Kidney capillary endothelial cell (primary cell): ENCODE measurements at places on chromosomes 3 and 15.
A peak's percentile ranks its signal among the peaks of the same experiment; 100 is the strongest.

- no peak for DNase-seq
Measured at GRCh38 chr15:57747206-57747896, 40.8 kb downstream of the POLR2M start.

GRCh38 chr15:78222745-78223395 is 11.5 kb downstream of the ACSBG1 start:
- DNase-seq: no peak

DNA sequence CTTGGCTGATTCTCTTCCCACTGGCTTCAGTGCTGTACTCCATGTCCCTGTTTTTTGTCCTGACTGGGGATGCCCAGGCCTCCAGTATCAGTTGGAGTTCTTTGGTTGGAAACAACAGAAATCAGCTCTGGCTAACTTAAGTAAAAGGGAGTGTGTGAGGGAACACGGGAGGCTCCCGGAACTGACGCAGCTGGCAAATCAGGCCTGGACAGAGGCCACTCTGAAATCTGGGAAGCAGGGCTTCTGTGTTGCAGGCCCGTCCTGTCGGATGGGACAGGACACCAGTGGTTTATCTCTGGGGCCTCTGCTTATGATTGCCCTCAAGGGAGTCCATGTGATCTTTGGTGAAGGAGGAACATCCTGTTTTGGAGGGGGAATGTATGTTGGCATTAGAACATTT is 124.3 kb downstream of the CHCHD6 start:
- no peak for DNase-seq

DNA sequence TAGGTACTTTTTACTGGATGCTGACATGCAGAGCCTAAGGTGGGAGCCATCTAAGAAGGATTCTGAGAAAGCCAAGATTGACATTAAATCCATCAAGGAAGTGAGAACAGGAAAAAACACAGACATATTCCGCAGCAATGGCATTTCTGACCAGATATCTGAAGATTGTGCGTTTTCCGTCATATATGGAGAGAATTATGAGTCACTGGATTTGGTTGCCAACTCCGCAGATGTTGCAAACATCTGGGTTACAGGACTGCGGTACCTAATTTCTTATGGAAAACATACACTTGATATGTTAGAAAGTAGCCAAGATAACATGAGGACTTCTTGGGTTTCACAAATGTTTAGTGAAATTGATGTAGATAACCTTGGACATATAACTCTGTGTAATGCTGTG is 125.1 kb downstream of the PLCL2 start:
- no peak for DNase-seq

- peak; percentile 95 for DNase-seq
Measured at GRCh38 chr3:146177072-146177471, 16.1 kb upstream of the PLOD2 start.

- DNase-seq: peak; percentile 88
Measured at GRCh38 chr3:72338942-72339669, 509.1 kb downstream of the SHQ1 start.
